ENCODE measurements at places on chromosomes 13 and 19. TPM values are rescaled to one million over a fixed set of nuclear protein-coding genes. Genes with fewer than 3 reads are reported as not detected.

The CATSPERD gene
- total RNA-seq: not detected

The NBEA gene
- 16.3 TPM for total RNA-seq

The KASH5 gene
- 0.39 TPM for total RNA-seq

The KRTDAP gene
- 0.87 TPM for total RNA-seq

The SLAIN1 gene
- total RNA-seq: 23.4 TPM

The PLPPR3 gene
- total RNA-seq: 61.2 TPM

The LRRC4B gene
- 3.8 TPM for total RNA-seq

The SLC1A6 gene
- total RNA-seq: 5.9 TPM

The SLC6A16 gene
- total RNA-seq: 3.2 TPM

- DNase-seq: no peak
Measured at GRCh38 chr19:12737835-12738351, 596 bp downstream of the GET3 start.

DNA sequence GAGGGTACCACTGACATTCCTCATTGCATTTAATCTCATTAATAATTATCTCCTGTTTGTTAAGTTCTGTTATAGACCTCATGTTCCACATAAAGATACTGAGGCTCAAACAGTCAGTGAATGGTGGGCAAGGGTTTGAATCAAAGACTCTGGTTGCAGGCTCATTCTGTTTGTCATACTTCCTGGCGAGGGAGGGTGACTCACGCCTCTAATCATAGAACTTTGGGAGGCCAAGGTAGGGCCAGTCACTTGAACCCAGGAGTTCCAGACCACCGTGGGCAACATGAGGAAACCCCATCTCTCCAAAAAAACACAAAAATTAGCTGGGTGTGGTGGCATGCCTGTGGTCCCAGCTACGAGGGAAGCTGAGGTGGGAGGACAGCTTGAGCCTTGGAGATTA is 220.7 kb upstream of the MIR17HG start:
- no peak for DNase-seq

- DNase-seq: no peak
Measured at GRCh38 chr19:6682607-6683128, 12.7 kb upstream of the TNFSF14 start.

GRCh38 chr13:108273429-108274118 is 4.1 kb downstream of the TNFSF13B start:
- DNase-seq: no peak

GRCh38 chr19:5288347-5288739 is 52.3 kb downstream of the PTPRS start:
- no peak for DNase-seq

- DNase-seq: no peak
Measured at GRCh38 chr19:28899703-28900102, 313.2 kb downstream of the UQCRFS1 start.

DNA sequence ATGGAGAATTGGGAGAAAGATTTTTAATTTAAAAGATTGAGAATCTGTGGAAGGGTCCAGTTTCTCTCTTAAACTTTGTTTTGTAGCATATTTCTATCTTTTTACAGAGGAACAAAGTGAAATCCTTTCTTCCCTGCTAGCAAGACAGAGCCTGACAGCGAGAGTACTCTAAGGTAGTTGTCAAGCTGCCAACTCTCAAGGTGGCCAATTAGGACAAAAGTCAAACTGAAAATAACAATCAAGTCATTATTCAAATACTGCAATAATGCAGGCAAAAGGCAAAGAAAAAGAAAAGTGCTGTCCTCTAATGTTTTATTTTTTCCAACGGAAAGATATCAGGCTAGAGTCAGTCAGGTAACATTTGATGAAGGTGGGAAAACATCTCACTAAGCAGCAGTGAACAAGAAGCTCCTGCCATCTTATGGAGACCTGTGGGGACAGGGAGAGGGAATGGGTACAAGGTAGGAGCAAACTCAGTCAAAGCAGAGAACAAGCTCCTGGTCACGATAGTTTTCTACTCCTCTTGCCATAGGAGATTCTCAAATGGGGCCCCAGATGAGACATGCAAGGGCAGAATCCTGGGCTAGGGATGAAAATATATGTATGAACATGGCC is 801.9 kb upstream of the SLITRK1 start:
- no peak for DNase-seq

- DNase-seq: no peak
Measured at GRCh38 chr13:45196622-45197021, 4.2 kb downstream of the KCTD4 start.

- DNase-seq: peak; percentile 42
Measured at GRCh38 chr13:111971891-111972780, 94.8 kb upstream of the SOX1 start.

DNA sequence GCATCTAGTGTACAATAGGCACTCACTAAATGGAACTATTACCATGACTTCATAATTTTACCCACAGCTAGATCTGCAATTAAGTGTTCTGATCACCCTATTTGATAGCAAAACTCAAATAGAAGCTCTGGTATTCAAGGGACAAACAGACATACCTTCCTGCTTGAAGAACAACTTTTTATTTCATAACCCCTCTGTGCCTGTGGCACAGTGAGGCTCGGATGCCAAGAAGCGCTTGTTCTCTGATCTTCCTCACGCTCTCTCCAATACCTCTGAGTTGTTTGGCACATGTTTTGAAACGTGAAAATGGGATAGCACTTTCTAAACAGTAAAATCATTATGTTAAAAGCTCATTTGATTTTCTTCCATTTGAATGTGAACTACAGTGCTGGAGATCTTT is 232.0 kb downstream of the KLF5 start:
- DNase-seq: no peak

GRCh38 chr13:33328701-33329100 is 43.1 kb upstream of the STARD13 start:
- no peak for DNase-seq

- no peak for DNase-seq
Measured at GRCh38 chr19:39568604-39569003, 28.6 kb upstream of the EID2 start.

DNA sequence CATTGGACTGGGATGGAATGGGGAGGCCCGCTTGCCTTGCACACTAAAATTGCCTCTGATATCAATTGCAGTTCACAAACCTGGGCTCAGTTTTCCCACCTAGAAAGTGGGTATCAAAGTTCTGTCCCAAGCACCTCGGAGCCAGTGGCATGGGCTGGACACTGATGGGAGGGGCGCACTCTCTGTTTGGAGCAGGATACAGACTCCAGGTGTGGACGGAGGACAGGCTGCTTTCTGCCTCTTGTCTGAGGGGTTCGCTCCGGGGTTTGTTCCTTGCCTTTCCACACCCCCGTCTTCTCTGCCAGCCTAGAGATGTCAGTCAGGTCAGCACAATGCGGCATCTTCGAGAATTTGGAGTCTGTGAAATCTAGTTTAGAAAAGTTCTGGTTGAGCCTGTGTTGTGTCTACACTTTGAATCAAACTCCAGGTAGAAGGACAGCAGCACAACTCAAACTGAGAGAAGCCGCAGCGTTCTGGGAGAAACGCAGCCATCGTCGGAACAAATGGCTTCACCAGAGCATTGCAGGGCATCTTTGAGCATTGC is 141.9 kb downstream of the TEX29 start:
- no peak for DNase-seq

GRCh38 chr13:33175991-33176390 is 109.6 kb downstream of the STARD13 start:
- DNase-seq: no peak
